HCT116 (cell line): ENCODE measurements at places on chromosomes 4 and X. TPM values are rescaled to one million over a fixed set of nuclear protein-coding genes. Genes with fewer than 3 reads are reported as not detected.

FAM47A gene
- not detected for total RNA-seq

NAP1L2 gene
- total RNA-seq, result not detected

LNX1 gene
- 3.3 TPM for total RNA-seq

GAGE2A gene
- total RNA-seq, result 0.52 TPM

HOPX gene
- 0.42 TPM for total RNA-seq

DNA sequence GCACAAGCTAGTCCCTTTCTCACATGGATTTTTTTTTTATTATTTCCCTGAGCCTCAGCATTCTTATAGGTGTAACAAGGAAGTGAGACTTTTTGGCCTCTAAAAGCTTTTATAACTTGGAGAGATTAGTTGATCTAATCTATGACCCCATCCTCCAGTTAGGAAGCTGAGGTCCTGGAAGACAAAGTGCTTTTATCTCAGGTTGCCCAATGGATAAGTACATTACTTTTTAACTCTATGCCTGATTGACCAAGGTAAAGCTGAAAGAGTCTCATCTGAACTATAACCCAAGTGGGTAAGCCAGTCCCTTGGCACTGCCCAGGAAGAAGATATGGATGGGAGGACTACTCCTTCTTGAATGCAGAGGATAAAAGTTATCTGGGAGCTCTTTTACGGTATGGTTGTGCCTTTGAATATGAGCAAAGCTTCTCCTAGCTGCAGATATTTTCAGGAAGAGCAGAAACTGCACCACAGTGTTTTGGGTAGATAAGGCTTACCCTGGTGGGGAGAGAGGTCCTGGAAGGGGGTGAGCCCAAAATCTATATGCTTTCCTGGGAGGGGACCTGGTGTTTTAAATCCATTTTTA lies 40.2 kb downstream of the VSIG4 start:
- DNase-seq, result no peak

DNA sequence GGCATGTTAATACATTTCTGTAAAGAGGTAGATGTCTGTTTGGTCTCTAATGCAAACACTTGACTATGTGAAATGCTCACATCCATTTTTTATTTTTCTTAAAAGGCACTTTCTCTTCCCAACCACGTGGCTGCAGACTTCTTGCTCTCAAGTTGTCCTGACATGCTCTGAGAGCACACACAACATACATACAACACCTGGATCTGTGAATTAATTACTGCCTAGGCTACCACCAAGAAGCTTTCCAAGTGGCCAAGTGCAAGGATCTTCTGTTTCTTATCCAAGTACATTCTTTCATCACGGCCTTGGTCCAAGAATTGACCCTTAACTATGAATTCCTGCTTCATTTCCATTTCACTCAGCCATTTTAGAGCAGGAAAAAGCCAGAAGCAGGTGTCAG lies 110.8 kb downstream of the SPRY1 start:
- no peak for DNase-seq
